ENCODE measurements at places on chromosomes 5 and 9. TPM values are rescaled to one million over a fixed set of nuclear protein-coding genes. Genes with fewer than 3 reads are reported as not detected.

TMEM215 gene
- not detected for total RNA-seq

DNA sequence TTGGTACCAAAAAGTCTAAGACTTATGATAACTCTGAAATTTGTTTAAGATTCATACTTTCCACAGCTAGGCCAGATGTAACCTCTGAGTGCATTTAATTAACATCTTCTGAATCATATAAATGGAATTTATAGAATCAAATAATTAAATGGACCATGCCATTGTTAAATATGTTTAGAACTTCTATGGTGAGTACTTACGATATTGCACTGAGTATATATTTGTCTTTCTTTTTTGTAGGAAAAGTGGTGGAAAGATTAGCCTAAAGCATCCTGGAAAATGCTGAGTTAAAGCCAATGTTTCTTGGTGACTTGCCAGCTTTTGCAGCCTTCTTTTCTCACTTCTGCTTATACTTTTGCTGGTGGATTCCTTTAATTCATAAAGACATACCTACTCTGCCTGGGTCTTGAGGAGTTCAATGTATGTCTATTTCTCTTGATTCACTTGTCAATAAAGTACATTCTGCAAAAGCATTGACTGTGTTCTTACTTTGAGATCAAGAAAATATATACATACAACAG lies 11.9 kb downstream of the SPINK6 start:
- H3K4me3 ChIP-seq = no peak overlapping the region
- no peaks in the 10 kb centered on the region for H3K27me3 ChIP-seq
- H3K4me1 ChIP-seq = no peaks in the 10 kb centered on the region

PTGES gene
- not detected for total RNA-seq

SHC3 gene
- not detected for total RNA-seq
